ENCODE measurements at places on chromosomes 7 and 10.
A peak's percentile ranks its signal among the peaks of the same experiment; 100 is the strongest.

- no peak for DNase-seq
Observed at GRCh38 chr7:121960678-121961077, 87.7 kb downstream of the PTPRZ1 start.

GRCh38 chr10:35659456-35659855 is 17.4 kb upstream of the FZD8 start:
- no peak for DNase-seq

DNA sequence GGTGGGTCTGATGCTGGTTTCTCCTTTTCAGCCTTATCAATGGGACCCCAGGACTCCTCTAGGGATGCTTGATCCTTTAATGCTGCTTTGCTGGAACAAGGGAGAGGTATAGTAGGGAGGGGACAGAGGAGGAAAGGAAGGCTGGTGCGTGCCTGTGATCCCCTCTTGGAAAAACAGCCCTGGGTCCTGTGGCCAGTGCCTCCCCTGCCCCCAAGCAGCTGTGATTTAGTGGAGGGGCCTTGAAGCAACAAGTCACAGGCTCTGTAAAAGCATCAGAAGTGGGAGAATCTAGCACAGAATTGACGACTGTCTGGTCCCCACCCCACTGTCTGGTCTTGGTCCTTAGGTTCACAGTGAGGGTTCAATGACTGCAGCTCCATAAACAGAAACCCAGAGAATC is 237.7 kb downstream of the SKAP2 start:
- DNase-seq, result no peak

GRCh38 chr7:143408686-143409561 is at the start of gene EPHA1:
Gene EPHA1, minus strand, starts transcription at chr7:143408856. Its CDS starts 51 bp downstream, at chr7:143408805.
- DNase-seq, result no peak

DNA sequence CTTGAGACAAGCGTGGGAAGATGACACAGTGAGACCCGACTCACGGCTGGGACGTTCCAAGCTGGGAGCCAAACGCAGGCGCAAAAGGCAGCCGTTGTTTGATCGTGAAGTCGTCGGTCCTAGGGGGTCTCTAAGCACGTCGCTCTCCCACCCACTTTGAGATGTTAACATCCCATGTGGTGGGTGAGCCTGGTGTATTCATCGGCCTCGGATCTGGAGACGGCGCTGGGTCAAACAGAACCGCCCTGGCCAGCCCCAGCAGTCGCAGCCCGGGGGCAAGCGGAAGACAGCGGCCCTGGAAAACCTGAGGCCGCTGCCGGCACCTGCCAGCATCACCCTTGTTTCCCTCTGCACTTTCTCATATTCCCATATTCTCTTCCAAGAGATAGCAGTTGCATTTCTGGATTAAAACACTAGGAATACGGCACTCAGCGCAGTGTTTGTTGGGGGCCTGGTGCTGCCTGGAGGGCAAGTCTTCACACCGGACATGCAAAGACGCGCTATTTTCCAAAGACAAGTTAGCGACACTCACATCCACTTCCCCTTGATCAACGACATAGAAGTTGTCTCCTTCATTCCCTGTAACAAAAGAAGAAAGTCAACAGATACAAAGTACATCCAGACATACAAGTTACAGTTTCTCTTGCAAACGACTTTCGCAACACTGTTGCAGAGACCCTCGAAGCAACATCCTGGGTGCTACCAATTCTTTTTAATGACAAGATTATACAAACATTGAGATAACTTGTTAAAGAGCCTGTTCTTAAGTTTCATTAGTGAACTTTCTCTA is 86.2 kb upstream of the PDGFA start:
- DNase-seq, result no peak

GRCh38 chr10:122721111-122721510 is 21.5 kb upstream of the C10orf120 start:
- DNase-seq, result no peak

- no peak for DNase-seq
Observed at GRCh38 chr10:88489107-88489506, 94.0 kb downstream of the RNLS start.

DNA sequence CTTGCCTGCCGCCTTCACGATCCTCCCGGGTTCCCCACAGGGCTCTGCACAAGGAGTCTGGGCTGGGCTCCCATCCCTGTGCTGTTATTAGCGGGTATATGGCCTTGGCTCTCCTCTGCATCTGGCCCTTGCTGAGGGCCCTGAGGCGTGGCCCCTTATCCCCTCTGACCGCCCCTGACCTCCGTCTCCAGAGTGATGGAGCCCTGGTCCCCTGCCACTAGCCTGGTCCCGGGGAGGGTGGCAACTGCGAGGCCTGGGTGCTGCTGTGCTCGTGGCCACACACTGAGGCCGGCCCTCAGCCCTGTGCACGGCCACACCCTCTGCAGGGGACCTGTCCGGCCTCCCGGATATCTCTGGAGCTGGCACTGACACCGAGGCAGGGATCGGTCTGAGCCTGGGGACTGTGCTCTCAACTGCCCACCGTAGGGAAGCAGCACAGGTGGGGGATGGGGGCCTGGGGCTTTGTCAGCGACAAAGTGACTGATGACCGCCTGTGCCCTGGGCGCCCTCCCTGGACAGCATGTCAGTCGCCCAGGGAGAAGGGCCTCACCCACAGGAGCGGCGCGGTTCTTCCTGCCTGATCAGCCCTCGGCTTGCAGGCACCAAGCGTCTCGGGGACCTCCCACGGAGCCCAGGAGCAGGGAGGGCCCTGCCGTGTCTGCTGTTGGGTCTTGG is 72.4 kb downstream of the NKX6-2 start:
- DNase-seq, result peak; percentile 61

DNA sequence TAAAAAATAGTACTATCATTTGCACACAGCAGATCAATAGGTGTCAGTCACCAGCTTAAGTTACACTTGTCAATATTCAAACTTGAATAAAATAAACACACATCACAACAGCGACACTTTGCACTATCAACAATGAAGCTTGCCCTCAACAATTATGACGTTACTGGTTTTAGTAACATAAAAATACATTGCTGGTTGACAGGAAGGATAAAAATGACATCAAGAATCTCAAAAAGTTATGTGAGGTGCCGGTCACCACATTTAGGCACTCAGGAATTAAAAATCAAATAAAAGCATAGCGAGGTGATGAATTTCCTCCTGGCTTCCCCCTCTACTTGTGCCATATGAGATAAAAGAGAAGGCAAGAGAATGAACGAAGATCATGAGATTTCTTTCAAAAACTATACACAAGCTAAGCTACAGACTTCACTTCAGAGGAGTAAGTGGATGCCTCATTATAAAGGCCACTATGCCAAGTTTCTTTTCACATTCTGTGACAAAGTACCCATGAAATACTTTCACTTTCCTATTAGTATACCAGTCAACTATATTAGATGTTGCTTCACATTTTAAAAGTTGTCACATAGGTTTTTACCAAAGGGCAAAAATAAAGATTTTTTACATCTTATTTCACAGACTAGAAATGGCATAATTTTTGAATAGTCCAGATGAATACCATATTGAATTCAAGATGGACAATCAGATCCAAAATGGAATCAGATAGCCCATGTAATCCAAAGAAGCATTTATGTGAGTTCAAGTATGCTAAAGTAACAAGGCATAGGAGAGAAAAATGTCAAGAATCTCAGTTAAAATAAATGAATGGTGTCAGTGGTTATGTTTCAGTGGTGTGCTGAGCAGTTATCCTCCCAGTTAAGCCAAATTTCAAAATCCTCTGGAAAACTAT is 3.6 kb downstream of the CCDC71L start:
- no peak for DNase-seq

GRCh38 chr7:115649429-115649828 is 381.1 kb downstream of the TFEC start:
- no peak for DNase-seq

GRCh38 chr7:20112696-20113095 is 104.5 kb downstream of the MACC1 start:
- no peak for DNase-seq

DNA sequence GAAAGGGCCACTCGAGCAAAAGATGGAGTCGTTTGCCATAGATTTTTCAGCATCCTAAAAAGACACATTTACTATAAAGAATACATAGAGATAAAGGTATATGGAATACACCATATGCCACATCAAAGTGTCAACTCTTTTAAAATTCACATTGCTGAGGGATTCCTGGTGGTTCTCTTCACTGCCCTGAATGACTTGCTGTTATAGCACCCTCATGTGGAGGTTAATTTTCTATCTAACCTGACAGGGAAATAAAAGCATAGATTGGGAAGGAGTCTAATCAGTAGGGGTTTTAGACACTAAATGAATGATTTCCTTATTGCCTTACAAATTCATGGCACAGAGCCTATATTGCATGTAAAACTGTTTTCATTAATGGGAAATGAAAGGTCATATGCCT is 25.9 kb downstream of the DNAH11 start:
- no peak for DNase-seq

GRCh38 chr10:127423218-127423915 is 125.7 kb upstream of the NPS start:
- DNase-seq, result no peak

GRCh38 chr10:112810711-112811151 is 139.3 kb upstream of the TCF7L2 start:
- no peak for DNase-seq

GRCh38 chr7:121557034-121557892 is 161.2 kb upstream of the FAM3C start:
- DNase-seq, result no peak

DNA sequence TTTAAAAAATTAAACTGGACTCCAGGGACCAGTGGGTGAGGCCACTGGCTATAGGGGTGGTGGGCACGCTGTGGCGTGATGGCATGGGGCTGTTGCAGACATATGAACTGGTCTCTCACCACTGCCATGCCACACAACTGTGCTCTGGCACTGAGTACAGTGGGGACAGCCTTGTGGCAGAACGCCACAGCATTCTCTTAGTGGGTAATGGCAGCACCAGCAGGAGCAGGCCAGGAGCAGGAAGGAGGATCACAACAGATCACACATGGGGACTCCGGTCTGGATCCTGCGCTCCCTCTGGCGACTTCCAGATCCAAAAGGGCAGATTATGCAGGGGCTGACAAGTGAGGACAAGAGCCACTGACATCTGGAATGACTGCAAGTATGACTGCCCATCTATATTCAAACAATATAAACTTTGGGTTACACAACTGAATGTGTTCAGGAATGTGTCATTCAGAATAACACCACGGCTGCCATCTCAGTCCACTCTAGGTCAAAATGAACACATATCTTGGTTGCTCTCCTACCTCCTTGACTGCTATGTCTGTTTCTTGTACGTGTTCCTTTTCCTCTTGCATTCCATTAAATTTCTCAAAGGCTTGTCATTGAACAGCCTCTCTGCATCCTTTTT is 176.0 kb downstream of the KMT2E start:
- no peak for DNase-seq

DNA sequence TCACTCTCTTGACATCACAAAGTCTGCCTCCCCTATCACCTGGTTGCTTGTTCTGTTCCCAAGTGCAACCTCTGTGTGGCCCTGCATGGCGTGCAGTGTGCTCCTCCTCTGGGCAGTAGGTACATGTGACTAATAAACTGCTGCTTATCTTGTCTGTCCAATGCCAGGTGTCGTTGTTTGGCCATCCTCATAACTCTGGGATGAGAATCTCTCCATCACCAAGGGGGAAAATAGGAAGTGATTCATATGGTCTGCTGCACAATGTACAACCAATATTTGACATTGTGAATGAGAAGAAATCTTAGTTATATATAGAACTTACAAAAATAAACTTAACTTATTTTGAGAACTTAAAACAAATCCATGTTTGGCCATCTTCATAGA is 135.2 kb downstream of the INHBA start:
- no peak for DNase-seq

- no peak for DNase-seq
Observed at GRCh38 chr7:24297362-24297761, 13.4 kb downstream of the NPY start.

- DNase-seq, result no peak
Observed at GRCh38 chr10:61397175-61397986, 55.8 kb downstream of the TMEM26 start.

DNA sequence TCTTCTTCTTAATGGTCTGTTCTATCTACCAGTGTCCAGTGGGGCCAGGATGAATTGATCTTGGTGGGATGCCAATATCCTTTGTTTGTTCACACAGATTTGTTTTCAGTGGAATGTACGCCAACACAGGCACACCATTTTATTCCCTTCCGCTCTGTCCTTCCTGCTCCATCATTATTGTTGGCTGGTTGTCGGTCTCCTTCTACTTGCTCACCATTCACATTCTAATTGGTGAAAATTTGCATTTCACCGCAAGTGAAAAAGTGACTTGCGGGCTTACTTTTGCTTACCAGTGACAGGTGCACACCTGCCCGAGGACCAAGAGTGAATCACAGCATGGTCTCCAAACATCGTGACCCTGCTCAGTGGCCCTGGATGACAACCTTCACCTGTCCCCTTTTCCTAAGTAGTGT is 148.3 kb downstream of the NOC3L start:
- no peak for DNase-seq

DNA sequence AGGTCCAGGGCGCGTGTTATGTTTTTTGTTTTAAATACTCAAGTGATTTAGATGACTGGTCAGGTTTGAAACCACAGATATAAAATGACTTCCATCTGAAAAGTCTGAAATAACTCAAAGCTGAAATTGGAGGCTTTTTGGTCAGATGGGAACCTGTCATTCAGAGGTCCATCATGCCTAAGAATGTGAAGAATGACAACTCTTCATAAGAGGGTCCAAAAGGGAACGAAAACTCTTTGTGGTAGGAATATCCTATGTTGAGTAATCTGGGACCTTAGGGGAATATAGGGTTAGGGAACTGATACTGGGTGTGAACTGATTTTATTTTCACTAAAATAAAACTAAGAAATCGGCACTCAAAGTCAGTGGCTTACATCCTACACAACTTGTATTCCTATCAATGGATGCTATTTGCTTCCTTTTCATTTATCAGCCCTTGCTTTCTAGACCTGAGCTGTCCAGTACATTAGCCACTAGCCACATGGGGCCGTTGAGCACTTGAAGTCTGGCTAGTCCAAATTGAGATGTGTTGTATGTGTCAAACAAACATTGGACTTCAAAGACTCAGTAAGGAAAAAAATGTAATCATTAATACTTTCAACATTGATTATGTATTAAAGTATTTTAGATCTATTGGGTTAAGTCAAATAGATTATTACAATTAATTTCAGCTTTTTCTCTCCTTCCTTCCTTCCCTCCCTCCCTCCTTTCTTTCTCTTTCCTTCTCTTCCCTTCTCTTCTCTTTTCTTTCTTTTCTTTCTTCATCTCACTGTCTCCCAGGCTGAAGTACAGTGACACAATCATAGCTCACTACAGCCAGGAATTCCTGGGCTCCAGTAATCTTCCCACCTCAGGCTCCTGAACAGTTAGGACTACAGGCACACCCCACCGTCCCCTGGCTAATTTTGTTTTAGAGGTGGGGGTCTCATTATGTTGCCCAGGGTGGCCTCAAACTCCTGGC is 56.5 kb upstream of the KDM7A start:
- DNase-seq, result no peak

DNA sequence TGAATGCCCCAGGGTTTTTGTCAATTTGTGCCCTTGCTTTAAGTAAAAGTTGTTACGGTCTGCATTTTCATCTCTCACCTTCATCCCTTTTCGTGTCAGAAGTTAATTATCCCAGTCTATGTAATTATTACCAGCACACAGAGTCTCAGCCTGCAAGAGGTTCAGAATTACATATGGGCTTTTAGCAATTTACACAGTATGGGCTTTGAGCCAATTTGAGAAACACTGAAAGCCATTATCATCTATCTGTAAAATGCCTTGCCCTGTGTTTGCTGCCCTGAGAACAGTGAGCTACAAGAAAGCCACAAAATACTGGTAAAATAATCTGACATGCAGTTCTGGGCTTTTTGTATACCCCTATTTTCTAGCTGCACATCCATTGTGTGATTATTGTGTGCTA is 125.6 kb upstream of the STEAP4 start:
- DNase-seq, result no peak

GRCh38 chr10:30782537-30783461 is 153.2 kb upstream of the LYZL2 start:
- DNase-seq, result no peak

All from sigmoid colon (tissue), 7 donors.